ENCODE measurements at places on chromosomes 2 and 18. TPM values are rescaled to one million over a fixed set of nuclear protein-coding genes. Genes with fewer than 3 reads are reported as not detected.

DNA sequence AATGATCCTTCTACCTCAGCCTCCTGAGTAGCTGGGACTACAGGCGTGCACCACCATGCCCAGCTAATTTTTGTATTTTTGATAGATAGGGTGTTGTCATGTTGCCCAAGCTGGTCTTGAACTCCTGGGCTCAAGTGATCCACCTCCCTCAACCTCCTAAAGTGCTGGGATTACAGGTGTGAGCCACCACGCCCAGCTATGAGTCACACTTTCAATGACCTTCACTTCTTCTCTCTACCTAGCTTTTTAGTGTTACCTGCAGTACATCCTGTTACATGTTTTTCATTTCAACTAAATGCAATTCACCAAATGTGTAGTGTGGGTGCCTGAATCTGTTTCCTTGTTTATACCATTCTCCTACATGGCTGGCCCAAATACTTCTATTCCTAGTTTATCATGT lies 64.0 kb downstream of the SLC39A10 start:
- H3K36me3 ChIP-seq = peaks cover 34% of the 10 kb centered on the region
- no peak overlapping the region for H3K4me3 ChIP-seq
- H3K4me1 ChIP-seq = peaks cover 5% of the 10 kb centered on the region
- H3K27me3 ChIP-seq = no peaks in the 10 kb centered on the region
- no peak for DNase-seq

DNA sequence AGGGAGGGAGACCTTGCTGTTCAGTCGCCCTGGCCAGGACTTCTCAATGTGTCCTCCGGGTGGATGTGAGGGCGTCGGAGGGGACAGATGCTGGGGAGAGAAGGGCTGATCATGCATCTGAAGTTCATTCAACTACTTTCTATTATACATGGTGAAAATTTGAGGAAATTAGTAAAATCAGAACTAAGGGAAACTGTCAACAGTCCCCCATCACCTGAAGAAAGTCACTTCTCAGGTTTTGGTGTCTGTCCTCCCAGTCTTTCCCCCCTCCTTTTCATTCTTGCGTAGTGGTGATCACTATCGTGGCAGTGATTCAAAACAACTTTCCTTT lies 17.4 kb upstream of the ACKR3 start:
- no peak overlapping the region for H3K4me3 ChIP-seq
- H3K27me3 ChIP-seq = no peaks in the 10 kb centered on the region
- H3K27ac ChIP-seq = peak overlapping the region; percentile 60
- DNase-seq = peak; percentile 41

- H3K4me3 ChIP-seq = no peak overlapping the region
- peaks cover 31% of the 10 kb centered on the region for H3K4me1 ChIP-seq
- no peak overlapping the region for H3K27ac ChIP-seq
- H3K36me3 ChIP-seq = no peaks in the 10 kb centered on the region
- no peak for DNase-seq
Observed at GRCh38 chr2:43029186-43029585, 197.2 kb downstream of the ZFP36L2 start.

- H3K4me1 ChIP-seq = peaks cover 31% of the 10 kb centered on the region
- H3K27ac ChIP-seq = no peak overlapping the region
- H3K4me3 ChIP-seq = no peak overlapping the region
- peak; percentile 20 for DNase-seq
Observed at GRCh38 chr2:131154647-131155046, 49.5 kb downstream of the PLEKHB2 start.

GRCh38 chr2:38386377-38386776 lies 9.3 kb upstream of the ATL2 start:
- H3K4me3 ChIP-seq = no peak overlapping the region
- DNase-seq = no peak
- no peaks in the 10 kb centered on the region for H3K27me3 ChIP-seq
- no peak overlapping the region for H3K27ac ChIP-seq
- H3K4me1 ChIP-seq = peaks cover 22% of the 10 kb centered on the region

DNA sequence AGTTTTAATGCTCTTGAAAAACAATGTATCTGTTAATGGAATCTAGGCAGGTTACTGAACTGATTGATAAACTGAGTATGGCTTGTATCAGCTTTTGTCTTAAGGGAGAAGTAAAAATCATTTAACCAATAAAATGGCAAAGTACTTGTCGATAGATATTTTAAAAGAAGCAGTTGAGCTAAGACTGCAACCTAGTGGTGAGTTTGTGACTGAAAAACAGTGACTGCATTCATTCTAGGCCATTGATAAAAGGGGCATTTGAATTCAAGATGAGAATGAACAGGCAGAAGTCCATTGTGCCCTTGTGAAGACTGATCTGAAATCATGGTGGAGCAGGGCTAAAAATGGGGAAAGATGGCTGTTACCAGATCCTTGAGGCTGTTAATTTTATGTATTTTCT lies 59.4 kb upstream of the MSTN start:
- no peak for DNase-seq
- no peaks in the 10 kb centered on the region for H3K4me1 ChIP-seq
- H3K27ac ChIP-seq = no peak overlapping the region
- H3K27me3 ChIP-seq = no peaks in the 10 kb centered on the region

- peaks cover 16% of the 10 kb centered on the region for H3K27me3 ChIP-seq
- DNase-seq = no peak
- no peaks in the 10 kb centered on the region for H3K36me3 ChIP-seq
- no peak overlapping the region for H3K27ac ChIP-seq
- no peak overlapping the region for H3K4me3 ChIP-seq
Observed at GRCh38 chr2:127032621-127033020, 74.3 kb downstream of the BIN1 start.

- no peak for DNase-seq
- H3K4me3 ChIP-seq = no peak overlapping the region
- H3K36me3 ChIP-seq = no peaks in the 10 kb centered on the region
Observed at GRCh38 chr2:155715705-155716104, 616.8 kb downstream of the NR4A2 start.

- peaks cover 2% of the 10 kb centered on the region for H3K36me3 ChIP-seq
- H3K4me1 ChIP-seq = peaks cover 5% of the 10 kb centered on the region
- H3K27me3 ChIP-seq = no peaks in the 10 kb centered on the region
- no peak for DNase-seq
- no peak overlapping the region for H3K27ac ChIP-seq
Observed at GRCh38 chr2:60959501-60959900, 58.0 kb upstream of the PEX13 start.

- no peak overlapping the region for H3K4me3 ChIP-seq
- H3K4me1 ChIP-seq = peaks cover 52% of the 10 kb centered on the region
- peaks cover 8% of the 10 kb centered on the region for H3K36me3 ChIP-seq
- DNase-seq = peak; percentile 81
- no peaks in the 10 kb centered on the region for H3K27me3 ChIP-seq
Observed at GRCh38 chr2:203782262-203782976, 76.0 kb downstream of the CD28 start.

DNA sequence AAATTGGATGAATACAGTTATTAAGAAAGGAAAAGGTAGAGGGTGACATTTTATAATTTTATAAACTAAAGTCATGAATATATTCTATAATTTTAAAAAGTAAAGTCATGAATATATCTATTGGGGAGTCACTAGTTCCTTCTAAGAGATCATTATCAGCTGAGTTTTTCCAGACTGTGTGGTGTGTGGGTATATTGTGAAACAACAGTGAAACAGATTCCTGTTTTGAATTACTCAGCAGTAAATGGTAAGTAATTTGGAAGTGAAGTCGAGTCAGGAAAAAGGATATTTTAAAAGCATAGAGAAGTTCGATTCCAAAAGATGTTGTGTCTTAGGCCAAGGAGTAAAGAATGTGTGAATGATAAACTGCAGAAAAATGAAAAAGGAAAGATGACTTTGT lies 1018.2 kb upstream of the NXPH2 start:
- H3K27me3 ChIP-seq = no peaks in the 10 kb centered on the region
- no peaks in the 10 kb centered on the region for H3K36me3 ChIP-seq
- DNase-seq = no peak
- H3K27ac ChIP-seq = no peak overlapping the region
- H3K4me3 ChIP-seq = no peak overlapping the region
- H3K4me1 ChIP-seq = no peaks in the 10 kb centered on the region

GRCh38 chr2:55720417-55720816 lies 26.8 kb upstream of the PNPT1 start:
- H3K4me3 ChIP-seq = no peak overlapping the region
- peaks cover 9% of the 10 kb centered on the region for H3K27me3 ChIP-seq
- no peaks in the 10 kb centered on the region for H3K4me1 ChIP-seq
- DNase-seq = no peak

- no peak overlapping the region for H3K27ac ChIP-seq
- H3K4me1 ChIP-seq = peaks cover 3% of the 10 kb centered on the region
- H3K4me3 ChIP-seq = no peak overlapping the region
- DNase-seq = no peak
- no peaks in the 10 kb centered on the region for H3K27me3 ChIP-seq
Observed at GRCh38 chr18:26335156-26335555, 108.9 kb downstream of the TAF4B start.

DNA sequence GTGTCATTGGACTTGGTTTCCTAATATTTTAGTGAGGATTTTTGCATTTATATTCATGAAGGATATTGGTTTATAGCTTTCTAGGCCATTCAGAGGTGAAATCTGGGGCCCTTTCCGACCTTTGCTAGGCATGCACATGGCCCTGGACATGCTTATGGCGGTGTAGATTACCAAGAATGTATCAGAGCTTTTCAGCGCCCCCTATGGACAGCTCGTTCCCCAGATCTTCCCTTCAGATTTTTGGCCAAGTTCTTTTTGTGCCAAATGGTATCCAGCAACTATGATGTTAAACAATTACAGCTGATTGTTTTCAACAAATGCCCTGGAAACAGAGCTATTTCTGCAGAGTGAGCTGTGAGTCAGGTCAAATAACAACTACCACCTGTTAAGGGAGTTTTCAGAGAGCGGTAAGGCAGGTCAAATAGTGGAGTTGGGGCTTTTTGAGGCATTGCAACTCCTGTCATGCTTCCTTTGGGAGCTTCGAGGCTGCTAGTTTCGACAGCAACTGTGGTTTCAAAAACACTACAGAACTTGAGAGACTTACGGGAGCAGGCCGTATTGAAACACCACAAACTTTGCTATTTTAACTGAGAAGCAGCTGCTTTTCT lies 188.3 kb downstream of the ZNF516 start:
- H3K27ac ChIP-seq = no peak overlapping the region
- H3K27me3 ChIP-seq = peaks cover 3% of the 10 kb centered on the region
- no peaks in the 10 kb centered on the region for H3K4me1 ChIP-seq

- peaks cover 1% of the 10 kb centered on the region for H3K27me3 ChIP-seq
- H3K27ac ChIP-seq = no peak overlapping the region
- H3K36me3 ChIP-seq = peaks cover 2% of the 10 kb centered on the region
- no peak for DNase-seq
- H3K4me3 ChIP-seq = no peak overlapping the region
- H3K4me1 ChIP-seq = peaks cover 2% of the 10 kb centered on the region
Observed at GRCh38 chr18:9055185-9055584, 47.3 kb upstream of the NDUFV2 start.

- no peak overlapping the region for H3K4me3 ChIP-seq
- H3K27ac ChIP-seq = no peak overlapping the region
- H3K27me3 ChIP-seq = peaks cover 7% of the 10 kb centered on the region
- peaks cover 25% of the 10 kb centered on the region for H3K4me1 ChIP-seq
- H3K36me3 ChIP-seq = no peaks in the 10 kb centered on the region
Observed at GRCh38 chr2:100110614-100111000, 31.8 kb downstream of the AFF3 start.

DNA sequence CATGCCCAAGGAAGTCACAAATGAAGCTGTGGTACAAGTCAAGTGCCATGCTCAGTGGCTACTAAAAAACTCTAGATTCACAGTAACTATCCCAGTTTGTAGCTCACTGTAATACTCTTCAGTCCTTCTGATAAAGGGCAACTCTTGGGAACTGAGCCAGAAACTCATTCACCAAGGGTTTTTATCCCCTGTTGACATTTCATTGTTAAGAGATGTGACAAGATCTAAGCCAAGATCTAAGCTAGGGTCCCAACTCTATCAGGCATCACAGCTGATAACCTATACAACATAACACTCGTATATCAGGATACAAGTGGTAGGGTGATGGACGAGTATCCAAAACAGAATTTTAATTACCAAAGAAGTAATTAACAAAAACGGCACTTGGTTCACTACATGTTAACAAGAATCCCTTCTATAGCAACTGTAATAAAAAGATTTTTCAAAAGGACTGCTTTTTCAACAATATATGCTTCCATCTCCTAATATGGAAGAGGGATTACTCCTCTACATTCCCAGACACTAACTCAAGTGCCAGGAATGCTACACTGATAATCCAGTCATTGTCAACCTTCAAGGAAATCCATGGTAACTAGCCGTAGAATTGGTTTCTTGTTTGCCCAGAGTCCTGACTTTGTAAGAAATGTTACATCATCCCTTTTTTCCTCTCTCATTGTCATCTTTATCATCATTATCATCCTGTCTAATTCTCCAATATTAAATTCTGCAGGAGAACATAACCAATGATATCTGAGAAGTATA lies 111.7 kb downstream of the CDH2 start:
- H3K4me1 ChIP-seq = no peaks in the 10 kb centered on the region
- H3K27me3 ChIP-seq = no peaks in the 10 kb centered on the region
- no peaks in the 10 kb centered on the region for H3K36me3 ChIP-seq
- no peak overlapping the region for H3K27ac ChIP-seq
- no peak for DNase-seq

DNA sequence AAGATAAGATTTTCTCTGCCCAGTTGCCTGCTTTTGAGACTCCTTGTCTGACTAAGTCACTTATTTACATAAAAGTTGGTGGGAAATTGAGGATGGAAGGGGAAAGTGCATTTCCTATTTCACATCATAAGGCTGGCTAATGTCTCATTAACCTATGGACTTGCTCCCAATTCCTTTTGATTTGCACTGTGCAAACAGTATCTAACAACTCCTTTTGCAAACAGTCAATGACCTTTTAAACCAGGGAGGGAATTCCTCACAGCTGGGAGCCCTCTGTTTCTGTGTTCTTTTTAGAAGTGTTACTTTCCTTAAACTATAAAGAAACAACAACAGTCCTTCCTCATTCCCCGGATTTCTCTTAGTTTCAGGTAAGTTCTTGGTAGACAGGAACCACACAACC lies 272.8 kb downstream of the RND3 start:
- H3K27me3 ChIP-seq = no peaks in the 10 kb centered on the region
- H3K36me3 ChIP-seq = no peaks in the 10 kb centered on the region
- no peak overlapping the region for H3K4me3 ChIP-seq
- H3K27ac ChIP-seq = no peak overlapping the region
- no peak for DNase-seq
- H3K4me1 ChIP-seq = no peaks in the 10 kb centered on the region

DNA sequence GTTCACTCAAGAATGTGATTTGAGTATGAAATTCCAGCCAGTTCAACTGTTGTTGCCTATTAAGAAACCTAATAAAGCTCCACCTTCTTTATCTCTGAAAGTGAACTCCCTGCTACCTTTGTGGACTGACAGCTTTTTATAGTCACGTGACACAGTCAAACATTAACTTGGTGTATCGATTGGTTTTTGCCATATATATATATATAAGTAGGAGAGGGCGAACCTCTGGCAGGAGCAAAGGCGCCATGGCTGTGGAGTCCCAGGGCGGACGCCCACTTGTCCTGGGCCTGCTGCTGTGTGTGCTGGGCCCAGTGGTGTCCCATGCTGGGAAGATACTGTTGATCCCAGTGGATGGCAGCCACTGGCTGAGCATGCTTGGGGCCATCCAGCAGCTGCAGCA lies at the start of gene UGT1A1:
Gene UGT1A1 (plus strand): TSS at position 228 of the 400 bp plus-strand sequence. CDS start 18 bp downstream, at position 246.
- no peaks in the 10 kb centered on the region for H3K36me3 ChIP-seq
- DNase-seq = no peak
- H3K4me1 ChIP-seq = no peaks in the 10 kb centered on the region
- H3K27me3 ChIP-seq = peaks cover 9% of the 10 kb centered on the region
- H3K27ac ChIP-seq = no peak within 1 kb of the TSS
- H3K4me3 ChIP-seq = no peak within 1 kb of the TSS

Gene PLEKHM3
- 4.5 TPM for total RNA-seq

Gene KCNG2
- not detected for total RNA-seq

Gene DAPL1
- not detected for total RNA-seq

Gene CFAP221
- not detected for total RNA-seq

Gene TCF7L1
- total RNA-seq = 0.07 TPM

Gene CD8A
- total RNA-seq = 1.1 TPM

Gene STEAP3
- 0.14 TPM for total RNA-seq

Gene SERPINB7
- total RNA-seq = not detected

Gene TUBA3E
- not detected for total RNA-seq

Gene GRHL1
- 0.27 TPM for total RNA-seq
